ENCODE measurements at places on chromosomes 5 and 9. TPM values are rescaled to one million over a fixed set of nuclear protein-coding genes. Genes with fewer than 3 reads are reported as not detected.

Gene NEURL1B
- 14.4 TPM for total RNA-seq

Gene LSM11
- 1.8 TPM for total RNA-seq

Gene CDC20B
- not detected for total RNA-seq

Gene SMIM33
- total RNA-seq: not detected

Gene PAIP2
- total RNA-seq: 156 TPM

Gene OR5C1
- total RNA-seq: not detected

Gene OR1L6
- not detected for total RNA-seq

Gene TSSK1B
- not detected for total RNA-seq

Gene PCDHB13
- total RNA-seq: 3.5 TPM

Gene C8G
- total RNA-seq: 3.1 TPM

Gene NR5A1
- total RNA-seq: not detected

Gene IL31RA
- total RNA-seq: 1.6 TPM

Gene ZNF454
- total RNA-seq: 1.4 TPM

Gene CDH10
- total RNA-seq: 0.08 TPM

Gene CTXN3
- total RNA-seq: not detected

Gene FOXD4L5
- 0.07 TPM for total RNA-seq

Gene NDUFS4
- 193 TPM for total RNA-seq

Gene GDF9
- 0.18 TPM for total RNA-seq

Gene HAVCR2
- 1.0 TPM for total RNA-seq

Gene CDKN2AIPNL
- 36.1 TPM for total RNA-seq

Gene IRX2
- total RNA-seq: 6.4 TPM

Gene CTNND2
- total RNA-seq: 29.6 TPM

Gene SPINK9
- not detected for total RNA-seq

Gene C9orf153
- total RNA-seq: 0.42 TPM

Gene GRIN3A
- total RNA-seq: 0.11 TPM

Gene NTMT1
- 72.7 TPM for total RNA-seq

Gene MBLAC2
- 3.8 TPM for total RNA-seq

Gene OR1J1
- not detected for total RNA-seq

Gene CYSRT1
- not detected for total RNA-seq

Gene TTC33
- 18.9 TPM for total RNA-seq

Gene CAMK4
- 0.34 TPM for total RNA-seq

Gene ERAP2
- 7.3 TPM for total RNA-seq

Gene CBY3
- total RNA-seq: not detected

Gene TRIM36
- total RNA-seq: 0.06 TPM

Gene OR1J2
- not detected for total RNA-seq

Gene HDHD3
- total RNA-seq: 10.9 TPM

Gene PLEKHG4B
- total RNA-seq: not detected

Gene PCDHB8
- 1.8 TPM for total RNA-seq

Gene PARP8
- total RNA-seq: 5.3 TPM

Gene FREM1
- 1.1 TPM for total RNA-seq

Data from heart right ventricle (tissue), 16 donors.